Natural killer cell (primary cell): ENCODE measurements at places on chromosomes 12 and 14.

GRCh38 chr12:50353869-50354593, 42.4 kb downstream of the FAM186A start:
- no peak for DNase-seq

DNA sequence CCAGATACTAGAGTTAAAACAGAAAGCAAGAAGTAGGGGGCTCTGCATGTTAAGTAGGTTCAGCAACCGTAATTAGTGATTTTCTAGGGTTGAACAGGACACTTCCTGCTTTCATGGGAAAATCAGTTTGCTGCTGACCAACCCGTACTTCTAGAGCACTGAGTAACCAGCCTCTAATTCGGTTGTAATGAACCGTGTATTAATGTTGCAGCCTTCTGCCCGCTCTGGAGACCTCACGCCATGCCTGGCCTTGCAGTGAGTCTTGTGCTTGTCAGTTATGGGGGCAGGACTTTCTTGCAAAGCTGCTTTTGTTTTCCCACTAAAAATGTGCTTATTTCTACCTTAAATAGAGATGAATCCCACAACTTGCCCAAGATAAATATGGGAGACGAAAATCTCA, 89.6 kb downstream of the TMEM132C start:
- no peak for DNase-seq

- DNase-seq: no peak
These were observed 311.6 kb upstream of the DIO2 start for GRCh38 chr14:80522936-80523335.

DNA sequence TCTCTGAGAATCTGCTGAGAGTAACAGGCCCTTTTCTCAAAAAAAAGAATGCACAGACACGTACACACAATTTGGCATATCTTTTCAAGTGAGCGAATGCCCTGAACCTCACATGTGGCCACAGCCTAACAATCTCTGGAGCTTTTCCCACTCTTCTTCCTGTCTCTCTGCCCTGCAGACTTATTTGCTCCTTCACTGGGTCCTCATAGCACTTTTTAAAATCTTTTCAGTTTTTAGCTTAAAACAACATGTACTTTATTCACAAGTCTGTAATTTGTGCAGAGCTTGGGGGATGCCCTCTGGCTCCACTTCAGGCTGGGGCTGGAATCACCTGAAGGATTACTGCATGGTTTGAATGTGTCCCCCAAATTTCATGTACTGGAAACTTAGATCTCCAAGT, 9.0 kb downstream of the MAP1LC3B2 start:
- DNase-seq: no peak

DNA sequence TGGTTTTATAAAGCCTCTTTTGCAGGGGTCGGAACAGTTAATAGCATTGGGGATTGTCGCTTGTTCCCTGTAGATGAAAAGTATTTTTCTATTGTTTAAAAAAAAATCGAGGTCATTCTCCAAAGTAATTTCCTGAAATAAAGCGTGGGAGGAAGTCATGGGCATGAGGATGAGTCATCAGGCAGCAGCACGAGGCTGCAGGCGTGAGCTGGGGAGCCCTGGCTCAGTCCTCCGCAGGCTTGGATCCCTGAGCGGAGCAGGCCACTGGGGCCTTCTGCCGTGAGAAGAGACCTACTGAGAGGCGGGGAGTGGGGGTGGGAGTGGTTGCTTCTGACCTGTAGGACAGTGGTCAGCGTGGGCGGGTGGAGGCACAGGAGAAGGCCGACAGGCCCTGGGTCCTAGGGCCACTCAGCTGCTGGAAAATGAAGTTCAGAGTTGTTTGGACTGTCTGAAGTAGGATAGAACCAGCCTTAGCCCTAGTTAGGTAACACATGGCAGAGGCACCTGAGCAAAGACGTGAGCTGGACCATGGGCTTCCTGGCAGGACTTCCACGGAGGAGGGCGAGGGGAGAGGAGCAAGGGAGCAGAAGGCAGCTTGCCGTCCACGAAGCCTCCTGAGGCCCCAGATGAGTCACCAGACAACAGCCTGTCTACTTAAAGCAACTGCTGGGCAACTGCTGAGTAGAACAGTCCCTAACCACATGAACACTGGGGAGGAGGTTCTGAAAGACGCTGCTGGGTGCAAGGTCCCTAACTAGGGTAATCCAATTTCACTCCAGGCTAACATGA, 21.1 kb upstream of the LGALS3 start:
- DNase-seq: no peak

- no peak for DNase-seq
These were observed 34.9 kb downstream of the TTC7B start for GRCh38 chr14:90781344-90781761.

DNA sequence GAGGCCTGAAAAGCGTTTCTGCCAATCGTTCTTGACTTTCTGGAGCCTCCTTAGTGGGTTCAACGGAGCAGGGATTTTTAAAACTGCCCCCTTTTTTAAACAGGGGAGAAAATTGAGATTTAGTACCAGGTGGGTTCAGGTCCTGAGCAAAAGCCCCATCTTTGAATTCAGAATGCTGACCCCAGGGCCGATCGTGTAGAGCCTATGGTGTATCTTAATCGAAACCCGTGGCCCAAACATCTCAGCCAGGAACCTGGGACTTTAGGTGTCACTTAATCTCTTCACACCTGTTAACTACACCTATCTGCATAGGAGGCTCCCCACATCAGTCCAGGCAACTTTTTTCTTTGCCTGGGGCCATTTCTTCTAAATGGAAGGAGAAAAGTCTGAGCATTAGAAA, 6.4 kb upstream of the TBX5 start:
- no peak for DNase-seq
